Activated CD4-positive, alpha-beta T cell treated with anti-CD3 and anti-CD28 coated beads, Interleukin-2, Interleukin-6, amounts not matched to agents 100 ng/mL and 50 ng/mL, durations not matched to agents 16 hours and 8 hours (primary cell): ENCODE measurements at places on chromosomes 5 and 9.

DNA sequence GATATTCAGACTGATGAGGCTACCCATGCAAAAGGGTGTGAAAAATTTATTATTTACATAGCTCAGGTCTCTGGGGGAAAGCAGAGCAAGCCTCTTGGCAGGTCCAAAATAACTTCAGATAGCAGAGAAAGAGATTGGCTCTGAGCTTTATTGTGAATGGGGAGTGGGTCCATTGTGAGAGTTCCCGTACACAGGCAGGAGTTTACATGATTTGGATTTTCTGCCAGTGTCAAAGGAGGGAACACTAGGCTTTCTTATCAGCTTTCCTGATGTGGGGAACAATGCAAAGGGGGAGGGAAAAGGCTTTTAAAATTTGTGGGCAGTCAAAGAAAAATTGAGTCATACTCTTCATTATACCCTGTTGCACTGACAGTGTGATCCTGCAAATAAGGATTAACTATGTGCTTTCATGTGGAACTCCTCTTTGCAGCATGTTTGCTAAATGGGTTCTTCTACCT lies 615.0 kb upstream of the RIOK2 start:
- no peak for DNase-seq

DNA sequence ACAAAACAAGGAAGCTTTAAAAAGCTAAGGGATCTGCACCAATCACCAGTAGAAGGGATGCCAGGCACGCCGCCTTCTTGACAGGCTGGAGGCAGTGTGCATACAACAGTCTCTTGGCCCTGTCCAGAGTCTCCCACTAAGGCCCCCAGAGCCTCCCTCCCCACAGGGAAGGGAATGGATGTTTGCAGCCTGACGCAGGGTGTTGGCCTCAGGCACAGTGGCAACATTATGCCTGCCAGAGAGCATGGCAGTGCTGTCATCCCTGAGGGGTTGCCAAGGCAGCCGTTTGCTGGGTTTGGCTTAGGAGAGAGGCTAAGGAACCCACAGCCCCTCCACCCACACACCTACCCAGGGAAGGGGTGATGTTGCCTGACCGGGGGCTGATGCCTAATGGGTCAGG lies 4.8 kb downstream of the HBEGF start:
- no peak for DNase-seq

- no peak for DNase-seq
Measured at GRCh38 chr5:110435207-110435606, 291.3 kb downstream of the TMEM232 start.

- DNase-seq: no peak
Measured at GRCh38 chr9:28155671-28156070, 582.4 kb upstream of the C9orf72 start.

DNA sequence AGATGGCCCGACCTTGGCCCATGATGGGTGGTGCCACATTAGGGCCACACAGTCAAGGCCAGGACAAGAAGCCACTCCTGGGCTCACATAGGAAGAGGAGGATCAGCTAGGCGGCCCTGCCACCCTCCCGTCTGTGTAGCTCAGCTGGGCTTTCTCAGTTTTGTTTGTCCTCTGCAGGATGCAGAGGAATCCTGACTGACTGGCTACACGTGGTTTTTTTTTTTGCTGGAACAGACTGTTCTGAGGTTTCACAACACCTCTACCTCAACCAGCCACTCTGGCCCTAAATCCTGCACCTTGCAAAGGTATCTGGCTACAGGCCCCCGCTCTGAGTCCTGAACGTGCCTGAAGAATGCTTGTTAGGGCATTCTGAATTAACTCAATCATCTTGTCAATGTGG lies 88.3 kb upstream of the MSX2 start:
- DNase-seq: no peak

DNA sequence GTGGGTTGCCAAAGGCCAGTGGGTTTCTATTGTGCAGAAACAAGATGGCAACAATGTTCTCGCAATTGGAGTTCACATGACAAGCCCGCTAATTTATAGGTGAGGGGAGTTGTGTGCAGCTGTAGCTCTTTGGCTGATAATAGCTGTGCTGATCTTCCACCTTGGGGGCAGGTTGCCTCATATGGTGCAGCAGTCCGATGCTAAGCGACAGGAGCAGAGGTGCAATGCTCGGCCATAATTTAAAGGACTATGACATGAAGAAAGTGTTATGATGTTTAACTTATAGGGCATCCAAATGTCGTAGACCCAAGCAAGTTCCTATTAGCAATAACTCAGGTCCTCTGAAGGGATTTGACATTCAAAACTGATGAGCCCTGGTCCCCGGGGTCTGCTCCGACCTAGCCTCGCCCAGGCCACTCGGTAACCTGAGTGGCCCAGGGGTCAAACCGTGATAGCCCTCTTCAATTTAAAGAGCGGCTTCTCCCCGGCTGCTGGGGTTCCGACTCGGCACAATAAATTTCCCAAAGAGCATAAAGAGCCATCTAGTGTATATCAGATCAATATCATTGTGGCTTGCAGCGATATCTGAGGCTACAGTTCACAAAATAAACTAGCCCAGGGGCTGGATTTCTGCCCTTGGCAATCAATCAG lies 724.0 kb downstream of the IRX1 start:
- no peak for DNase-seq

DNA sequence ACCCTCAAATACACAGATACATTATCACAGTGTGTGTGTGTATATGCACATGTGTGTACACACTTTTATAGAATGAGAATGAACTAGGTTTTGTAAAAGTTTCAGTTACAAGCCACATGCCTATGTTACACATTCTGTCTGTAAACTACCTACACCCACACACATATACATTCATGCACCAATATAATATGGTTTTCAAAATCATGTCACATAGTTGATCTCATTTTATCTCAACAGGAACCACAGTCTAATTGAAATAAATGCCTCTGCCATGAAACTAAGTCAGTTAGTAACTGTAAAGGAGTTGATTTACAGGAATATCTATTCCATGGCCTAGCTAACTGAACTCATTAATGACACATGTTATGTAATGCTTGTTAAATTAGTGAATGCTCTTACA lies 646.6 kb downstream of the PDE4D start:
- DNase-seq: no peak

DNA sequence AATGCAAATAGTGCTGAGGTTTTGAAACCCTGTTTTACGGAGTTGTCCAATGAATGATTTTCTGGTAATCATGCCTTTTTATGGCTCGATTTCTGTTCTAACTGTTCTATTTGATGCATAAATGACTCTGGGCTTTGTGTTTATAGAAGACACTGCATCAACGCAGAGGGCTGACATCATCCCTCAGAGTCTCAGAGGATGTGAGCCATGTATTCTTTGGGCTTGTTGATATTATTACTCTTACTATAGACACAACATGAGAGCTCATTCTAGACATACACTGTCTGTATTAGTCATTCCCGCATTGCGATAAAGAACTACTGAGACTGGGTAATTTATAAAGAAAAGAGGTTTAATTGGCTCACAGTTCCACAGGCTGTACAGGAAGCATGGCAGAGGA lies 31.6 kb downstream of the CDH6 start:
- no peak for DNase-seq

DNA sequence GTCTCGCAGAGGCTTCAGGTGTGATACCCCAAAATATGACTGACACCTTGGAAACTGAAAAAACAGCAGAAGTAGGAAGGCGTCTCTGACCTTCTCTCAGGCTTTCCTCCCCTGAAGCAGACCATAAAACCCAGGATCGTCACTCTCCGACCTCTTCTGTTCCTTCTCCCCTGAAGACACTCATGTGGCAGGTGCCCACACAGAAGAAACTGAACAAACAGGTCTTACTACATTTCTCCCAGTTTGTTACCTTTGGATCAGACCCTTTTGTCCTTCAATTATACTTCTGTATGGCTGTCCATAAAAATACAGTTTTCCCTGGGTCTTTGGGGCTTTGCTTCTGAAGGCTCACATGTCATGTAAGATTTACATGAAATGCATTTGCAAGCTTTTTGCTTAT lies 10.3 kb upstream of the PRUNE2 start:
- DNase-seq: no peak

DNA sequence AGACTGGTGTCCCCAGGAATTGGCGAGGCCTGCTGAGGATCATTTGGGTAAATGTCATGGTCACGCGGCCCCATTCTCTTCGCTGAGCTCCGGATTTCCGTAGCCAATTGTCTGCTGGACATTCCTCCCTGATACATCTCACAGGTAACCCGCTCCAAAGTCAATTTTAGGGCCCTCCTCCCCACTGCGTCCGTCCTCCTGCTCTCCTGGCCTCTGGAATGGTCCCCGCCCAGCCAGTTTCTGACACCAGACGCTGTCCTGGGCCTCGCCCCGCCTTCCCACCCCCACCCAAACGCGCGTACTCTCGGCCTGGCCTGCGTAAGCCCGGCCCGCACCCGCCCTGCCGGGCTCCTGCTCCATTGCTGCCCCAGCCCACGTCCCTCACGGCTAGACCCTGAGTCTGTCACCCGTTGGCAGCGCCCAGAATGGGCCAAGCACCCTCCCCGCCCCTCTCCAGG lies 202.0 kb downstream of the AUH start:
- no peak for DNase-seq

GRCh38 chr9:116713271-116713670 lies 26.2 kb downstream of the TRIM32 start:
- no peak for DNase-seq

GRCh38 chr5:157351802-157352092 lies 85.8 kb downstream of the CYFIP2 start:
- DNase-seq: peak; percentile 67

- DNase-seq: no peak
Measured at GRCh38 chr9:69594180-69594579, 78.0 kb downstream of the APBA1 start.

- DNase-seq: no peak
Measured at GRCh38 chr9:83372957-83373356, 165.2 kb downstream of the FRMD3 start.

GRCh38 chr9:134992755-134993124 lies 75.0 kb upstream of the FCN1 start:
- no peak for DNase-seq

GRCh38 chr9:82997476-82998140 lies 65.3 kb downstream of the RASEF start:
- DNase-seq: no peak

DNA sequence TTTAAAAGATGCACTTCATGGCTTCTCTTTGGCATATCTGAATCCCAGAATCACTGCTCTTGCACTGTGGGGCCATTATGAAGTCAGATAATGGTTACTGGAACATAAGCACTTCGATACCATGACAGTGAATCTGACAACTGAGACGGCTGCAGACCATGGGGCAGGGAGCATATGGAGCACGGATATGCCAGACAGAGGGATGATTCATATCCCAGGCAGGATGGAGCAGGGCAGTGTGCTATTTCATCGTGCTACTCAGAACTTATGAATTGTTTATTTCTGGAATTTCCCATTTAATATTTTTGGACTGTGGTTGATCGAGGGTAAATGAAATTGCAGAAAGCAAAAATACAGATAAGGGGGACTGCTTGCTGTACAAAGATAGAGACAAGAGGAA lies 145.0 kb downstream of the EGFLAM start:
- DNase-seq: no peak

DNA sequence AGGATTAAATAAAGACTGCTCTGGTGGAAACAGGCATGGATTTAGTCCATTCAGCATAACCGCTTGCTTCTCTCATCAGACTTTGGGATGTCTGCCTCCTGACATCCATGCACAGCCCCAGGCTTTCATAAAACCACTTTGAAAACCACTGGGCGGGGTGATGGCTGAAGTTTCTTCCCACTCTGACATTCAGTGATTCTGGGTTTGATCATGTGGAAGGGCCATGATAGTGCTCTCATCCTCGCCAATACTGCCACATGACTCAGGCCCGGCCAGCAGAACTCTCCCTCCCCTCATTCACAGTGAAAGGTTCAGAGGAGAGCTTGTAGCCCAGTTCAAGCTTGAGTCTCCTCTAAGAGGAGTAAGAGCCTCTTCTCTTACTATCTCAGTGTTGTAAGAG lies 29.6 kb upstream of the GLRA1 start:
- no peak for DNase-seq

DNA sequence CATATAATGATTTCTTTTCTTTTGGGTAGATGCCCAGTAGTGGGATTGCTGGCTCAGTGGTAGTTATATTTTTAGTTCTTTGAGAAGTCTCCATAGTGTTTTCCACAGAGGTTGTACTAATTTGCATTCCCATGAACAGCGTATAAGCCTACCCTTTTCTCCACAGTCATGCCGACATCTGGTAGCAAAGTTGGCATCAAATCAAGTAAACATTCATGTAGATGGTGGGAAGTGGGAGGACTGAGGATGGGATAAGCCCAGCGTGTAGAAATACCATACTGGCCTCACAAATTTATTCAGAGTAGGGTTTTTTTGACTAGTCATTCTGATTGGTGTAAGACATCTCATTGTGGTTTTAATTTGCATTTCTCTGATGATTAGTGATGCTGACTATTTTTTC lies 115.4 kb downstream of the EGFLAM start:
- DNase-seq: no peak

GRCh38 chr9:131739959-131740648 lies at the start of gene RAPGEF1:
Gene RAPGEF1, minus strand, starts transcription at chr9:131740076. Its CDS starts 246 bp downstream, at chr9:131739830.
- DNase-seq: peak; percentile 89

GRCh38 chr5:164481270-164481669 lies 975.9 kb downstream of the MAT2B start:
- no peak for DNase-seq

GRCh38 chr5:3261081-3261480 lies 334.6 kb upstream of the IRX1 start:
- DNase-seq: no peak

- DNase-seq: no peak
Measured at GRCh38 chr5:134273642-134274395, 47.9 kb upstream of the PPP2CA start.

- DNase-seq: peak; percentile 35
Measured at GRCh38 chr5:75681125-75681830, 36.0 kb downstream of the POC5 start.

- no peak for DNase-seq
Measured at GRCh38 chr9:124946167-124946566, 5.3 kb upstream of the GOLGA1 start.

DNA sequence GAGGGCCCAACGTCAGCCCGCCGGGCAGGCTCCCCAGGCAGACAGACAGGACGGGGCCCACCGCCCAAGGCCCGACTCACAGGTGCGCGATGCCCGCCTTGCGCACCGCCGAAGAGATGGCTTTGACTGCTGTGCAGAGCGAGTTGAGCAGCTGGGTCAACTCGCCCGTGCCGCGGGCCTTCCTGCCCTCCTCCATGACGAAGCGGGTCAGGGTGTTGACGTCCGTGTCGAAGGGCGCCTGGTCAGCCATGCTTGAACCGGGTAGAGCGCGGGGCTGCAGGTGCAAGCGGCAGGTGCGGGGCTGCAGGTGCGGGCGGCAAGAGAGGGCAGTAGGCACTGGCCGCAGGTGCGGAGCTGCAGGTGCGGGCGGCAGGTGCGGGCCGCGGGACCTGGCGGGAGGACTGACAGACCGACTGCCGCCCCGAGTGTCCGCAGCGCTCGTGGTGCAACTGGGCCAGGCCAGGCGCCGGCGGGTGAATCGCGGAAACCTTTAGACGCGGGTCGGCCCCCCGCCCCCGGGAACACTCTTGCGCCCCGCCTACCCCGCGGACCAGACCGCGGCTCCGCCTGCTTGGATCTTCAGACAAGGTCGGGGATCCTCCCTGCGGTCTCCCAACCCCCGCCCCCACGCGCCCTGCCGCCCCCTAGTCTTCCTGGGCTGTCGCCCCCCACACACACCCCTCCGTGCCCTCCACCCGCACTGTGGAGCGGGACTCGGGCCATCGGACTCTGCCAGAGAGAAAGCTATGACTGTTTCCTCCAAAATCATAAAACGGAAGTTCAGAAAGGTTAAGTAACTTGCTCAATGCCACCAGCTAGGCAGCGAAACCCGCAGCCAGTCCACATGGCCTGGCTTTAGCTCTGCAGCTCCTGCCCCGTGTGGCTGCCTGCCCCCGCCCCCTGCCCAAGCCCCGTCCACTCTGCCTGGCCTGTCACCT lies at the start of gene FBP1:
TSS of gene FBP1 (minus strand) at position 458 of the 938 bp plus-strand sequence. CDS start at position 250, 208 bp downstream.
- peak; percentile 42 for DNase-seq
